Epithelial cell of proximal tubule (primary cell): ENCODE measurements at places on chromosomes 3 and 15.

GRCh38 chr3:70981231-70981880, 602.2 kb downstream of the FOXP1 start:
- no peak for DNase-seq

DNA sequence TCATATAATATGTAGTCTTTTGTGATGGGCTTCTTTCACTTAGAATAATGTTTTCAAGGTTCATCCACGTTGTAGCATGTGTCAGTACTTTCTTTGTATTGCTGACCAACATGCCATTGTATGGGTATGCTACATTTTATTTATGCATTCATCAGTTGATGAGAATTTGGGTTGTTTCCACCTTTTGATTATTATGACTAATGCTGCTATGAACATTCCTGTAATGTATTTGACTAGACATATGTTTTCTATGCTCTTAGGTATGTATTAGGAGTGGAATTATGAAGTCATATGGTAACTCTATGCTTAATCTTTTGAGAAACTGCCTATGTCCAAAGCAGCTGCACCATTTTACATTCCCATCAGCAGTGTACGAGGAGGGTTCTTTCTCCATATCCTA, 3.2 kb upstream of the PODXL2 start:
- no peak for DNase-seq

- DNase-seq: peak; percentile 58
These were observed at the start of gene UBL7 for GRCh38 chr15:74460871-74461846. TSS of gene UBL7 (minus strand) at chr15:74461160. CDS start at chr15:74458867, 2,293 bp downstream.

GRCh38 chr15:67161881-67162280, 92.6 kb downstream of the AAGAB start:
- DNase-seq: no peak

- no peak for DNase-seq
These were observed 576.5 kb downstream of the ZNF385D start for GRCh38 chr3:21174461-21174860.
